ENCODE measurements at places on chromosomes 2 and 18.

DNA sequence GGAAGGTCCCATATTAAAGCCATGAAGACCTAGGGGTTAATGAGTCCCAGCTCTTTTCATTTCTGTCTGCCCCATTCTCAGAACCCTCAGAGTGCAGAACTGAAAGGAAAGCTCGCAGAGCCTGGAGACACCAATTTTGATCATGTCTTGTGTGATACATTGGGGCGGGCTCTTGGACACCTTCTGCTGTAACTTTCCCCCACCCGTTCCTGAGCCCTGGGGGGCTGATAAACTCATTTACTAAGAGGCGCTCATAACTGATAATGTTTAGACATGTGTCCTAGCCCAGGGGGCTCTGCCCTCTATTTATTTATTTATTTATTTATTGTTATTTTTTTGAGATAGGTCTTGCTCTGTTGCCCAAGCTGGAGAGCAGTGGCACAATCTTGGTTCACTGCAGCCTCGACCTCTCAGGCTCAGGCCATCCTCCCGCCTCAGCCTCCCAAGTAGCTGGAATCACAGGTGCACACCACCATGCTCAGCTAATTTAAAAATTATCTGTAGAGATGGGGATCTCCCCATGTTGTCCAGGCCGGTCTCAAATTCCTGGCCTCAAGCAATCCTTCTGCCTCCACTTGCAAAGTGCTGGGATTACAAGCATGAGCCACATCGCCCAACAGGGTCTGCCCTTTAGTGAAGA, 72.4 kb upstream of the HAAO start:
- no peak for DNase-seq

- DNase-seq, result no peak
Observed at GRCh38 chr18:58353581-58353980, 275.3 kb downstream of the ALPK2 start.

- no peak for DNase-seq
Observed at GRCh38 chr18:76953156-76953555, 130.8 kb downstream of the ZNF236 start.

GRCh38 chr2:202632682-202633290, 2.0 kb upstream of the FAM117B start:
- DNase-seq, result no peak

DNA sequence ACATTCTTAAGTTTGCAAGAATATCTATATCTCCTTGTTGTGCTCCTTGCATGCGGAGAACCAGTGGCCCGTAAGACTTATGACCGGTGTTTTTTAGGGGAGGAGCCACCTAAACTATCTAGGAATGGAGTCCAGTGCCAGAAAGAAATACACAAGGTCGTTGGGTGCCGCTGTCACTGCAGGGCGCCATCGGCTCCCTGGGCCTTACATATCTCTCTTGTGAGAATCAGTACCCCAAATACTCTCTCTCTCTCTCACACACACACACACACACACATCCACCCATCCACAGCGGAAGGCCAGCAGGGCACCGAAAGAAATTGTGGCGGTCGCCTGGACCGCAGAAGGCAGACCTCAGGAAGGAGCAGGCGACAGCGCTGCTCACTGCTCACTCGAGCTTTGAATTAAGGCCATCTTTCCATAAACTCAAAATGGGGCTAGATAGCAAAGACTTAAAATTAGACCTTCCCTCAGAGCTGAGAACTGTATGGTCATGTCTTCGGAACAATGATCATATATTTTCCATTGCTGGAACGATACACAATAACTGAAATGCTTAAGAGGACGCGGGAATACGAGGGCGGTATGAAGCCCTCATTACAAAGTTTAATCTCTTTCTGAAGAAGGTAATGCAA, 10.4 kb downstream of the NR4A2 start:
- DNase-seq, result no peak

GRCh38 chr2:28480403-28481049, 15.3 kb upstream of the PLB1 start:
- no peak for DNase-seq

DNA sequence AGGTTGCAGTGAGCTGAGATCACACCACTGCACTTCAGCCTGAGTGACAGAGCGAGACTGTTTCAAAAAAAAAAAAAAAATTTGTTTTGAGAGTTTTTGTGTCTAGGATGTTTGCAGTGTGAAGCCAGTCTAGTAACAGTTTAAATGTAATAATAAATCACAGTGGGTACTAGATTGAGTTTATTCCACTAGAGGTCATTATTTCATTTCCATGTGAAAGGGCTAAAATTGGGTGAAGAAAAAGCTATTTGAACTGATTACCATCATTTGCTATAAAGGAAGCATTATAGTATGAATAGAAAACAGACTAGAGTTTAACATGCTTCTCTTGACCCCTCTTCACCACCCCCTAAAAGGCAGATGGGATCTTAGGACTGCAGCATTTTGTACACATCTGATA, 20.3 kb downstream of the SNRPD1 start:
- DNase-seq, result no peak

- DNase-seq, result no peak
Observed at GRCh38 chr18:26307161-26307773, 81.0 kb downstream of the TAF4B start.

DNA sequence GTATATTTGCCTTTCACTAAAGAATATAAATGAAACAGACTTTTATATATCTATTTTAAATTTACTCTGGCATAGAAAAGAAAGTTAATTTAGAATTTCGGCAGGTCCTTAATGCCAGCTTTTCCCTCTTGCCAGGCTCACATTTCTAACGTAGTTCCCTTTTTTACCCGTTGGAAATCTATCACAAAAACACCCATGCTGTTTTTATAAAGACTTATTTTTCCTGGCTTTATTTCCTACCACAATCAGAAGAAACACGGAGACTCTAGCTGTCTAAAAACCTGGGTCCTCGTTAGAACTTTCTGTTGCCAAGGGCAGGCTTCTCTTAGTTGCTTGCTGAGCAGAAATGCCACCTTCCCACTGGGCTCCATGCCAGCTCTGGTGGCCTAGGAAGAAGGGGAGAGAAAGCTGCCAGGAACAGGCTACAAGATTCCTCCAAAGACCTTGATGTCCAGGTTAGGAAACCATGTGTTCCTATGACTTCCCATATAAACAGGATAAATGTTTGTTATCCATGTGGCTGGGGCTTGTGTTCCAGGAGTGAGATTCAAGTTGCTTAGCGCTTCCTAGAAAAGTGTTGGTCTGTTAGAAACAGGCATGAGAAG, 17.8 kb upstream of the TMEM18 start:
- DNase-seq, result no peak

- DNase-seq, result no peak
Observed at GRCh38 chr2:237623428-237624403, 3.7 kb upstream of the LRRFIP1 start.

GRCh38 chr2:41706286-41706685, 341.5 kb upstream of the PKDCC start:
- no peak for DNase-seq

DNA sequence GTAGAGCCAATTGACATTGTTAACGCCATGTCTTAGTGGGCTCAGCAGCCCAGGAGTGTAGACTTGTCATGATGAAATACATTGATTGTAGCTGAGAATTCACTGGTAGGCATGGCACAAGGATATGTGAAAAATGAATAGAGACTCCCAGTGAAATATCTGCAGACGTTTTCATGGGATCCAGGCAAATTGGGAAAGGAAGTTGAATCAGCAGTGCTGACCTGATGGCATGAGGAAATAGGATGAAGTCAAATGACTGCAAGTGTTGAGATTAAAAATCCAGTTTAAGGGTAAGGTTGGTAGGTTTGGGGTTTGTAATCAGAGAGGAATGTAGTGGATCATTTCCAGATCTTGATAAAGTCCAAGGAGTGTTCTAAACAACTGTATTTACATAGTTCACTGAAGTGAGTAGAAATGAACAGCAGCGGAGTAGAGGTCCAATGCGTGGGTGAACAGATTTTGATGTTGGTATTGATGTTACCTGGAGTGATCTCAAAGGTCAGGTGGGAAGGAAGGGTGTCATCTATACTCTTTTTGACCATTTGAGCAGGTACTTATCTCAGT, 24.6 kb downstream of the INSIG2 start:
- peak; percentile 39 for DNase-seq

GRCh38 chr2:26850505-26850904, 2.6 kb downstream of the DPYSL5 start:
- no peak for DNase-seq

- DNase-seq, result no peak
Observed at GRCh38 chr18:49841236-49842217, 28.2 kb upstream of the ACAA2 start.

DNA sequence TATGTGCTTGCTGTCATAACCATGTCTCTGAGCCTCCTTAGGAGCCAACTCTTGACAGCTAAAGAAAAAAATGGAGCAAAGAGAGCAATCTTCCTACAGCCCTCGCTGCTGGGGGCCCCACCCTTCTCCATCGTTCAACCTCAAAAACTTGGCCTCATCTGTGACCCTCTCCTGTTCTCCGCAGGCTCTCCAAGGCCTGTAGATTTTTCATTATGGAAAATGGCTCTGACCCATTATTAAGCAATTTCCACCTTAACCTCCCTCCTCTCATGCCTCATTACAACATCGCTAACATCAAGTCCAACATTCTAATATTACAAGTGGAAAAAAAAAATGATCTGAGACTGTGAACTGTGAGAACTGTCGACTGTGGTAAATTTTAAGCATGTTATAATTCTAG, 98.7 kb downstream of the SLC8A1 start:
- DNase-seq, result no peak

GRCh38 chr2:24411488-24412151, 51.3 kb upstream of the ITSN2 start:
- DNase-seq, result no peak
